ENCODE measurements at places on chromosomes 5 and 9.

GRCh38 chr5:176388003-176388443 is 375 bp downstream of the NOP16 start:
- DNase-seq = peak; percentile 32

- peak; percentile 22 for DNase-seq
Observed at GRCh38 chr5:39716532-39717028, 291.8 kb upstream of the DAB2 start.

- no peak for DNase-seq
Observed at GRCh38 chr9:3909966-3910650, 384.3 kb upstream of the RFX3 start.

- DNase-seq = no peak
Observed at GRCh38 chr5:82275216-82275664, 2.9 kb downstream of the RPS23 start.

- DNase-seq = no peak
Observed at GRCh38 chr9:115146581-115147021, 28.6 kb upstream of the TNC start.

DNA sequence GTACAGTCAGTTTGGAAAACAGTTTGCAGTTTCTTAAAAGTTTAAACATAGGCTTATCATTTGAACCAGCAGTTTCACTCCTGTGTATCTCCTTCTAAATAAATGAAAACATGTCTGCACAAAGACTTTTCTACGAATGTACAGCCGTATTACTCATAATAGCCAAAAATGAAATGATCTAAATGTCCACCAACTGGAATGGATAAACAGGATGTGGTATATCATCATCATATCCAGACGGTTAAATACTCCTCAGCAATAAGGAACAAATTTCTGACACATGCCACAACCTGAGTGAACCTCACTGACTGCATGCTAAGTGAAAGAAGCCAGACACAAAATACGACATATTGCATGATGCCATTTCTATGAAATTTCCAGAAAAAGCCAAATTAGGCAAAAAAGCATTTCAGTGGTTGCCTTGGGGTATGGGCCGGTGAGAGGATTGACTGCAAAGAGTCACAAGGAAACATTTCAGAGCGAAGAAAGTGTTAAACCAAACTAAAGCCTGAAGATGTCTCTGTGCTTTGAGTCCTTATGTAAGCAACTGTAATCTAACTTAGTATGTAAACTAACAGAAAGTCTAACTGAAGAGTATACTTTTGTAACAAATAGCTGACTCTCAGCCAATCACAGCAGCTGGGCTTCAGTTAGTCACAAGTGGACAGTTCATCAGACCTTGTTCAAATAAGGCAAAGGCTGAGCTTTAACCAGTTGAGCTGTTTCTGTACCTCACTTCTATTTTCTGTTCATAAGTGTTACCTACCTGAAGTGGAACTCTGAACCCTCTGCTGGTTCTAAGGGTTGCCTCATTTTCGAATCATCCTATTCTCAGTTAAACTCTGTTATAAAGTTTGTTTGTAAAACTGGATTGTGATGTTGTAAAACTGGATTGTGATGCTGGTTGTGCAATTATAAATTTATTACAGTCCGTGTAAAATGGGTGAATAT is 65.2 kb downstream of the TRIO start:
- DNase-seq = no peak

- peak; percentile 59 for DNase-seq
Observed at GRCh38 chr9:134937566-134938345, 20.0 kb upstream of the FCN1 start.

DNA sequence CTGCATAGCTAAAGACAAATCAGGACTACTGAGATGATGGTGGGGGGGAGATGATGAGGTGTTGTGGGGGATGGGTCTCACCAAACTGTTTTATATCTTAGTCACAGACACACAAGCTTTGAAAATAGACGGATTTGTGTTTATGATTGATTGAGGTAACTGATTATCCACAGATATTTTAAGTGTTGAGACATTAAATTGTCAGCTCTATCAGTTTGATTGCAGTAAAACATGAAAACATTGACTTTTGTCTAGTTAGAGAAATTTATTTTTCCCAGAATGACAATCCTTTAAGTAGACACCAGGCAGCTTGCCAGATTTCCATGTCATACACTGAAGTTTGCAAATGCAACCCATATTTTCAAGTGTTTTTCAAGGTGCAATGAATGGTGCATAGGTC is 149.8 kb downstream of the NR2F1-AS1 start:
- no peak for DNase-seq

DNA sequence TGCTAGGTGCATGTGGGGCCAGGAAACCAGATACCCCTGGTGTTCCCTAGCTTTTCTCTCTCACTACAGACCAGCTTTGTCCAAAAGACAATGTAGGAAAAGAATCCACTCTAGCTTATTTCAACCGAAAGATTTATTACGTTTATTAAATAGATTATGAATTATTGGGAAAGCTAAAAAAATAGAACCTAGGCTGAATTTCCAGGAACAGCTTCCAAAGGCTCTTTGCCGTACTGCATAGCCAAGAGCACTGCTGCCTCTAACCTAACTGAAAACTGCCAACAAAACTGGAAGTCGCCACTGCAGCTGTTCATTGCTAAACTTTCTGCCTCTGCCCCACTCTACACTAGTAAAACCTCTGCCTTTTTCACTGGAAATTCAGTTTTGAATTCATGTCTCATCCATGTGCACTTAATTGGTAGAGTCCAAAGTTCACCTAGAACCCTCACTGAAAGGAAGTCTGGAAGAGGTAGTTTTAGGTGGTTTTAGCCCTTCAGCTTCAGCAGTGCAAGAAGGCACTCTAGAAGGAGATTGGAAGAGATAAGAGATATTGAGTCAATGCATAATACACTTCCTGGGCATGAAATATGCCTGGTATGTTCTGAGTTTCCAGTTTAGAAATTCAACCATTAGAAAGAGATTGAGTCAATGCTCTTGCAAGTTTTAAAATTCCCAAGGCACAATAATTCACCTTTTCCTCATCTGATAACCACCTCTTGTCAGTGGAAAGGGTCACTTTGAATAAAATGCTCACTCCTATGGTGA is 927.9 kb downstream of the MAT2B start:
- no peak for DNase-seq

- DNase-seq = peak; percentile 28
Observed at GRCh38 chr5:142600611-142601358, 85.1 kb downstream of the FGF1 start.

DNA sequence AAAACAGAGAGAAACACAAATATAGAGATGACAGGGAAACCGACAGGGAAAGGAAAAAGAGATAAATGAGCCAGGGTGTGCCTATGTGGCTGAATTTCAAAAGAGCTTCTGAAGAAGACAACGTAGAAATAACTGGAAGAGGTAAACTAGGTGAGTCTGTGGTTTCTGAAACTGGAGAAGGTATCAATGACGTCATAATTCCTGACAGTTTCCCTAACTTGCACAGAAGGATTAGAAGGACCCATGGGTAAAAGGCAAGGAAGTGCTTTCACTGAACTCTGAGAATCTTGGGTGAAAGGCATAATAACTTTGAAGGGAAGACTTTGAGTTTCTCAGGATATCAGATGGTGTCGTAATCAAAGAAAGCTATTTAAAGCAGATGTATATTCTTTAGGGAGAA is 790.8 kb upstream of the NUDT12 start:
- DNase-seq = no peak

DNA sequence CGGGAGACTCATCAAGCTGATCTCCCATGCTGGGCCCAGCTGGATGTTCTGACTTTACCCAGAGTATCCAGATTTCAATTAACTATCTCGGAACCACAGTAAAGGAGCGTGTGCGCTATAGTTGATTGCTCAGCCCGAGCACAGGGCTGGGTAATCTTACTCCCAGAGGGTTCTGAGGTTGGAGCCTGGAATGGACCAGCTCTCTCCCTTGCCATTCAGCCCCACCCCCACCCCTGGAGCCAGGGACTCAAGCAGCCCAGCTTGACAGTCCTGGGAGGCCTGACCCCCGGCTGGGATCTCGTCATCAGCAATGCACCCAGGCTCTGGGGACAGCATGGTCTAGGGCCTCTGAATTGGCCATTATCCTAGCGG is 23.7 kb upstream of the PTGES start:
- DNase-seq = no peak

DNA sequence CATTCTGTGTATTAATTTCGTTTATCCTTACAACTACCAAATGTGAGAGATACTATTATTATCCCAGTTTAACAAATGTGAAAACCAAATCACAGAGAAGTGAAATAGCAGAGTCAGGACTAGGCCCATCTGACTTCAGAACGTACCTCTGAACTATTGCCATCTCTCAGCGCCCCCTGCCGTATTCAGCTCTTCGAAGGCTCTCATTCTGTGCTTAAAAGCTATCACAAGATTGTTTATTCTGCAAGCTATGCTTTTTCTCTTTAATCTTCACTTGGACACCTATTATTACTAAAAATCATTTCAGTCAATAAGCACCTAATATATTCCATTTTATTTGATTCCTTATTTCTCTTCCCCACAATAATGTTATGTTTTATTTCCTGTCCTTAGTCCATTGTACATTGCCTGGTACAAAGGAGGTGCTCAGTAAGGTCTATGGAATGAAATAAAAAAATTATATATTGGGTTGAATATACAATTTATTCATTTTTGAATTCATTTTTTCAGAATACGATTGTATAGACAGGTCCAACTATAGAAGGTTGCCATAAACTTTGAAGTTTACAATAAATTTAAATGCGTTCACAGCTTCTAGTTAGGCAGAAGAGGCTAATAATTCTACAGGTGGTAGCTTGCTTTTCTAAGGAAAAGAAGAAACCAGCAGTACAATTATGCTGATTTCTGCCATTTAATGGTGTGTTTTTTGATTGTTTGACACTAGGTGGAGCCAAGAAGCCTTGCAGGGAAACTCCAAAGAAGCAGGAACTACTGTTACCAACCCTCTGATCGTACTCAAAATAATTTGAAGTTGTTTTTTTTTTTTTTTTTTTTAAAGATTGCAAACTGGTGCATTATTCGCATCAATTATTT is 202.2 kb upstream of the DMRTA1 start:
- DNase-seq = peak; percentile 45

DNA sequence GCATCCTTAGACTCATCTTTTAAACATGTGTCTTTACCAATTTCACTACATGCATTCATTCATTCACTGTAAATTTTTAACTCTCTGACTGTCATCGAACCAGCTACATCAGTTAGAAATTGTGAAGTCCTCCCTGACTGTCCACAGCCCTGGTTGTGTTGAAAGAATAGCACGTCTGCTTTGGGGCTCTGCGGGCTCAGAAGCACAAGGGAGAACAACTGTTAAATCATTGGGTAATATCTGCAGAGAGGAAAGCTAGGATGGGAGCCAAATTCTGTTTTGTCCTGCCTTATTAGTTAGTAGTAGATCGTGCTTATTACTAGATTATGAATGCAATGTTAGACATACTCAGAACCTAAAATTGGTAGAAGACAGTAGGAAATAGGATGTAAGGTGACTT is 26.3 kb upstream of the FAM120AOS start:
- DNase-seq = no peak

DNA sequence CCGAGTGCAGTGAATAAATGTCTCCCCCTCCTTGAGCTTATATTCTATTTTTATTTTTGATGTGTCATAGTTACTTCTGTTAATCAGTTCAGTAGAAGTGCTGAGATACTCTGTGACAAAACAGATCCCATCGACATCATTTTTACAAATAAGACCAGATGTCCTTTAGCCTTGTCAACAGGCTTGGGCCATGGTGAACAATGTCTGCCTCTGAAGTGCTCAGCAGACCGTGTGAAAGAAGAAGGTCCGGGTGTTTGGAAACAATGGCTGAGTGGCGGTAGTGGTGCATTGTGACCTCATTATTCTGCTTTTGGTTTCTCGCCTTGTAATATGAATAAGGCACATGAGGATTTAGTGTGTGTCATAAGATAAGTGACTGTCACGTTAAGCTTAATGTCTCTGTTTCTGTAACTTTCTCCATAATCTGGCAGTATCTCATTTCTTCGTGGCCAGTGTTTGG is 71.2 kb downstream of the SYK start:
- DNase-seq = no peak

GRCh38 chr5:168683247-168683926 is 104.2 kb upstream of the PANK3 start:
- DNase-seq = no peak

- DNase-seq = no peak
Observed at GRCh38 chr5:107359033-107359915, 311.5 kb downstream of the EFNA5 start.

GRCh38 chr5:40780858-40781257 is 17.3 kb downstream of the PRKAA1 start:
- DNase-seq = no peak

DNA sequence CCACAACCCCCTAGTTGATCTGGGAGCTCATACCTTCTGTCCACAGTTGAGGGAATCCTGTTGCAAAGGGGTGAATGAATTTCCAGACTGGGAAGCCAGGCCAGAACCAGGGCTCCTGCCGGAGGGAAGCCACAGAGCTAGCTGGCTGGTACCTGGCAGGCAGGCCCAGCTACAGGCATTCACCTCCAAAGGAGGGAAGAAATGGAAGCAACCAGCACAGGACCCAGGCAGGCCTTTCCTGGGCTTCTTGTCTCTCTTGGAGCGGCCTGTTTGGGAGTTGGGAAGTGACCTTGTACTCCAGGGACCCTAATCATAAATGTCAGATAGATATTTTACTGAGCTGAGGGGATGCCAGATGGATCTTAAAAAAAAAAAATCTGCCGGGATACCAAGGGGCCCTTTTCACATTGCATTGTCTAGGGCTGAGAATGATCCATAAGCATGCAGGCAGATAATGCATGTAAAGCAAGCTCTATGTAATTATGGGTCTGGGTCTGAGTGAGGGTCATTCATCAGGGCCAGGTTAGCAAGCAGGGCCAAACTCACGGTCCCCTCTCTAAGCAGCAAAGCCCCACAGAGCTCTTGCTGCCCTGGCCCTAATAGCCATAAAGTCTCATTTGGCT is 8.4 kb downstream of the NR2F1 start:
- DNase-seq = no peak

DNA sequence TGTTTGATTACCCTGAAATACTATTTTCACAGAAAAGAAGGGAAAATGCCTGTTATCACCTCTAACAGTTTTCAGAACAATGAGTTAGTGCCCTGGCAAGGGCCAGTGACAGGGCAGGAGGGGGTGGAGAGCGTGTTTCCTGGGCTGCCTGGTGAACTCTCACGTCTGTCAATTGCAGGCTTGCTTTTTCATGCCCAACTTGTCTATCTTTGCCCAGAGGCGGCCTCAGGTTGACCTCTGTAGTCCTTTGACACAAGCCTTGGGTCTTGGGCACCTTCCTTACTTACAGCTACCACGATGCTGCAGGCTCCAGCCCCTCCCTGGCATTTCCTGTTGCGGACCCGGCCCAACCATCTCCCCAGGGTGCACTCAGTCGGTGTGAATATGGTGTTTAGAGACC is 2.2 kb upstream of the CEL start:
- DNase-seq = no peak

DNA sequence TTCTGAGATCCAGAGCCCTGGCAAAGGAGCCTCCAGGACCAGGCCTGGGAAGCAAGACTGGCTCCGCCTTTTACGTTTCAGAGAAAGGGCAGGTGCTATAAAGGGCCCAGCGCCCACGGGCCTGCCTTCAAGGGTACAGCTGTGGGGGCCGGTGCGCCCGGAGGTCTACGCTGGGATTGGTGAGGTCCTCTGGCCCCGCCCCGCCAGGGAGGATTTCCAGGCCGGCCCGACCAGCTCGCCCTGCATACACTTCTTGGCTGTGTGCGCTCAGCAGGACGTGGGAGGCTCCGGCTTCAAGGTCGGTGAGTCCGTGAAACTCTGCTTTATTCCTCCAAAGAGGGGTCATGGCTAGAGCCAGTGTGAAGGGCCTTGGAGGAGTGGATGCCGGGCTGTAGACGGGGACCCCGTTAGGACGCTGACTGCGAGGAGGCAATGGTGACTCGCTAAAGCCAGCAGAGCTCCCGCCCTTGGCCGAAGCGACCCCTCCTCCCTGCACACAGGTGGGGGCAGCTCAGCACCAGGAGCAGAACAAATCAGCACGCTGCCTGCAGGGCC is at the start of gene CKMT2:
TSS of gene CKMT2 (plus strand) at position 243 of the 555 bp plus-strand sequence. CDS start 17,811 bp downstream, outside the sequence.
- DNase-seq = peak; percentile 78

GRCh38 chr9:98971915-98972223 is 28.2 kb downstream of the COL15A1 start:
- DNase-seq = no peak

All from nephron progenitor cell (in vitro differentiated cells).